ENCODE measurements at places on chromosomes 1 and 21.
A peak's percentile ranks its signal among the peaks of the same experiment; 100 is the strongest.

GRCh38 chr1:152021569-152021968 lies 15.2 kb downstream of the S100A11 start:
- DNase-seq: no peak

DNA sequence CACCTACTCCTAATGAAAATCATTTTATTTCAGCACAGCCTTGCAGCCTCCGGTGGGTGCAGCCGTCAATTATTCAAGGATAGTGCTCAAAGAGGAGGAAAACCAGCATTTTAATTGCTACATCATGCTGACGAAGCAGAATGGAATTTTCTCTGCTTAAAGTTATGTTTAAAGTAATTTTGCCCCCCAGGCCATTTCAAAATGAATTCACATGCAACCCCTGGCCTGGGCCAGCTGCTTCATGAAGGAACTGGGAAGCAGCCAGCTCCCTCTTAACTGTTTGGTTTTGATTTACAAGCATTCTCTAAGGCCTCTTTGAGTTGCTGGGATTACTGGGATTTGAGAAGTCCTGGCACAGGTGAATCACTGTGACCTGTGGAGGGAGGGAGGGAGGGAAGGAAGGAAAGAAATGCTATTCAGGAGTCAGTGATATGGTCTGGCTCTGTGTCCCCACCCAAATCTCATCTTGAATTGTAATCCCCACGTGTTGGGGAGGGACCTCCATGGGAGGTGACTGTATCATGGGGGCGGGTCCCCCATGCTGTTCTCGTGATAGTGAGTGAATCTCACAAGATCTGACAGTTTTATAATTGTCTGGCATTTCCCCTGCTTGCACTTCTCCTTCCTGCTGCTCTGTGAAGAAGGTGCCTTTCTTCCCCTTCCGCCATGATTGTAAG lies 66.0 kb downstream of the PGBD5 start:
- DNase-seq: no peak

- DNase-seq: no peak
Observed at GRCh38 chr1:204323887-204324286, 35.8 kb downstream of the PLEKHA6 start.

DNA sequence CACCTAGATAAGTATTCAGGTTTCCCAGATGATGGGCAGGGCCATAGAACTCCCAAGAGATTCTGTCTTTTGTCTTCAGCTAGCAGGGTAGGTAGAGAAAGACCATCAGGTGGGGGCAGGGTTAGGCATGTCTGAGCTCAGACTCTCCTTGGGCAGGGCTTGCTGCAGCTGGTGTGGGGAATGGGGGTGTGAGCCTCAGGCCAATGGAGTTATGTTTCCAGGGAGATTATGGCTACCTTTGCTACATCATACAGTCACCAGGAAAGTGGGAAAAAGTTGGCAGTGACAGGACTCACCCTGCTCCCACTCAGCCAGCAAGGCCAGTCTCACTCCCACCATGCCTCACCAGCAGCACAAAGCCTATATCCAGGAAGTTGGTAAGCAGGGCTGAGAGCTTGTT lies 77.8 kb downstream of the DRAM2 start:
- DNase-seq: no peak

DNA sequence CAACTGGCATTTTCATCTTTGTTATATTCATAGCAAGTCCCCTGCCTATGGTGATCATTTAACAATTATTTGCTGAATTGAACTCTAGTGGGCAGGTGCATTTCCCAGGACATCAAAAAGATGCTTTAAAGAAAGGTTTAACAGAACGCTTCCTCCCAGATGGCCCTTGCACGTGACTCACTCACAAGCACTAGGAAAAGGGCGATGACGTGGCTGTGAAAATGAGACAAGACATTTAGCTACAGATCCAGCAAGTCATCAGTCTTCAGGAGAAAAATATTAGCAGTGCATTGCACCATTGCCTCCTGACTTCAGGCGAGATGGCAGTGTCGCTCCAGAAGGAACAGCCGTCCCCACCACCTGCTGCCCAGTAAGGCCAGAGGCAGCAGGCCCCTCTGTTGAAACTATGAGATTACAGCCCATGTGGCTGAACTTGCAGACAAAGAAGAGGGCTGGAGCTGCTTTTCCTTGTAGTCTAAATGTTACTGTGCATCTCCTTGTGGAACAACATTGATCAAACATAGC lies 37.2 kb downstream of the DSCAM start:
- no peak for DNase-seq

DNA sequence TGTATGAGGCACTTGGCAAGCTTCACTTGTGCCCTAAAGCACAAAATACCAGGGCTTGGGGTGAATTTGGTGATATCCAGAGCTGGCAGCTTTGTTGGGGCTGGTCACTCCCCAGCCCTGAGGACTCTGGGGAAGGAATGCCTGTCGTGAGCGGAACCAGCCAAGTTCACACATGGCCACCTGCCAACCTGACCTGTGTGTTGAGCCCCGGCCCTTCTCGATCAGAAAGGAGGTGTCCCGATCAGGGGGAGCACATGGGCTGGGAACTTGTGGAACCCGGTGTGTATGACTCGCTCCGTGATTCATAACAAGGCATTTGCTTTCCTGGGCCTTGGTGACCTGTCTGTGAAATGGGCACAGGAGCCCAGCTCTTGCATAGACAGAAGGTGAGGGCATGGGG lies 43.1 kb downstream of the AGPAT3 start:
- DNase-seq: no peak

- no peak for DNase-seq
Observed at GRCh38 chr1:184208622-184209021, 157.1 kb downstream of the TSEN15 start.

- no peak for DNase-seq
Observed at GRCh38 chr1:86205741-86206140, 49.2 kb upstream of the COL24A1 start.

- no peak for DNase-seq
Observed at GRCh38 chr1:80217377-80217986, 1211.0 kb upstream of the ADGRL4 start.

- no peak for DNase-seq
Observed at GRCh38 chr1:235913311-235913710, 46.6 kb upstream of the LYST start.

DNA sequence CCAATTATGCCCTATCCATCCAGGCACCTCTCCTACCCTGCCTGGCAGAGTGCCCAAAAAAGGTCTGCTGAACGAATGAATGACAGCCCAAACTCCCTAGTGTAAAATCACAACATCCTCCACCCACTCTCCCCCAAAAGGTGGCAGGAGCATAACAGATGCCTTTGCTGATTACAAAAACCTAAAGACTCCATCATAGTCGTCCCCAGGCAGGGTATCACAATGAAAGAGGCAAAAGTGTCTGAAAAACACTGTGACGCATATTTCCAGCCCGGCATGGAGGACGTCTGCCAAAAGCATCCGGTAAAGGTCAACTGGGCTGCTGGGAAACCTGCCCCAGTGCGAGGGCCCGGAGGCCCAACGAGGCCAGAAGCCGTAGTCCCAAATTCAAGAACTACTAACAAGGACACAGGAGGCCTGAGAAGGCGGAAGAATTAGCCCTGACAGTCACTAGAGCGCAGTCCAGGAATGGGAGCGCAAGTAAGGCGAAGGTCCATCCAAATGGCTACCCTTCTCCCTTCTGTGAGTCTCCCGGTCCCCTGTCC lies 576 bp downstream of the SMIM12 start:
- DNase-seq: no peak

DNA sequence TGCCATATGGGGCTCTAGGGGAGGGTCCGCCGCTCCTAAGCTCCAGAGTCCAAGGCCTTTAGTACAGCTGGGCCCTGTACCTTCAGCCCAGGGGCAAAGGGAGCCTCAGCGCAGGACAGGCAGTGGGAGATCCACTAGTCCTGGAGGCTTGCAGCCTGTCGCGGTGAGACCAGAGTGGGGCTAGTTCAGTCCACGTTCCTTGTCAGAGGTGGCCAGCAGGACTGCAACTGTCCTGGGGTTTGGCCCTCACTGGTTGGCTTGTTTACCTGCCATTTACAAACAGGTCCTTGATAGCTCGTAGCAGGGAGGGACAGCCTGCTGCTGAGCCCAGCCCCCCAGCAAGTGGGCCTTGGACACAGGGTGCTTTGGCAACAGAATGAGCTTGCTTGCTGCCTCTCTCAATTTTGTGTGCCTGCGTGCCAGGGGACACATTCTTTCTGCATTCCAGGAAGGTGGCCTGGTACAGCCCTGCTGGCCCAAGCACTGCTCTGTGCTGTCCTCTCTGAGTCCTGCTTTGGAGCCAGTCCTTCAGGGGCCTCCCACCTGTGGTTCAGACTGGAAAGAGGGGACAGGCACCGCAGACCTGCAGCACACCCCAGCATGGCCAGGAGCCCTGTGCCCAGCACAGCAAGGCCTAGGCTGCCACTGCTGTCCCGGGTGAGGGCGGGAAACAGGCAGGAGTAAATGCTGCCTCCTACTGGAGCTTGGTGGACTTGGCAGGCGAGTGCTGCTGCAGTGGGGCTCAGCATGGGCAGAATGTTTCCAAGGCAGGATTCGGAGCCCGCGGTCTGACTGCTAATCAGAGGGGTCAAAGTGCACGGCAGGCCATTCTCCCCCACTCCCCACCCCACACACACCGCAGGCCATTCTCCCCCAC lies 15.2 kb downstream of the H6PD start:
- no peak for DNase-seq

- DNase-seq: no peak
Observed at GRCh38 chr1:198340139-198340538, 183.3 kb downstream of the NEK7 start.

DNA sequence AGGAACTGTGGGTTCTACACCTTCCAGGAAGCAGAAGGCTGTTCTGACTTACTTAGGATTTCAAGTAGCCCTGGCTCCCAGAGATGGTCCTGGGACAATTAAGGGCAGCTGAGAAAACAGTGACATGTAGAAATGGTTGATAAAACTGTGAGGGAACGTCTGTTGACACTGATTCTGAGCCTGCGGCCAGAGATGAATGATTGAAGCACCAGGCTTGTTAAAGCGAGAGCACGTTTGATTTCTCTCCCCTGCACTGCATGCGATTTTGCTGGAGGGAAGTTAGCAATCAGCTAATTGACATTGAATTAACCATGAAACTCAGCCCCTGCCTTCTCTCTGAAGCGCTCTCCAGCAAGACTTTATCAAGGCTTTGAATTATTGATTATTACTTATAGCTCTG lies 29.9 kb upstream of the POU3F1 start:
- DNase-seq: no peak

GRCh38 chr1:11639372-11639771 lies 14.9 kb downstream of the FBXO2 start:
- no peak for DNase-seq

- no peak for DNase-seq
Observed at GRCh38 chr1:155890251-155890650, 20.9 kb downstream of the RIT1 start.

GRCh38 chr1:243727503-243728203 lies 122.4 kb downstream of the AKT3 start:
- DNase-seq: no peak

DNA sequence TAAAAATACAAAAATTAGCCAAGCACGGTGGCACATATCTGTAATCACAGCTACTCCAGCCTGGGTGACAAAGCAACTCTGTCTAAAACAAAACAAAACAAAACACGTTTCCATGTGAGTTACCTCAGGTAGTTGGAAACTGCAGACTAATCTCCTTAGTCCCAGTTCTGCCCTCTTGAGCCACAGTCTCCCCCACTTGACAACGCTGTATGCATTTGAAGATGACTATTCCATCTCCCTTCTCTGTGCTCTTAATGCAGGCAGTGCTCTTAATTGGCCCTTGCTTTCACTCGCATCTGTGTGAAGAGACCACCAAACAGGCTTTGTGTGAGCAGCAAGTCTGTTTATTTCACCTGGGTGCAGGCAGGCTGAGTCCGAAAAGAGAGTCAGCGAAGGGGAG lies 19.6 kb upstream of the DHCR24 start:
- no peak for DNase-seq

GRCh38 chr1:73029571-73029970 lies 747.2 kb upstream of the NEGR1 start:
- no peak for DNase-seq

GRCh38 chr1:32104127-32104526 lies 3.7 kb upstream of the KPNA6 start:
- no peak for DNase-seq

GRCh38 chr1:15046487-15047165 lies 106.9 kb upstream of the TMEM51 start:
- peak; percentile 22 for DNase-seq

- DNase-seq: no peak
Observed at GRCh38 chr1:35883635-35884101, 659 bp downstream of the AGO1 start.

- DNase-seq: no peak
Observed at GRCh38 chr1:236543065-236543669, 19.4 kb downstream of the LGALS8 start.

DNA sequence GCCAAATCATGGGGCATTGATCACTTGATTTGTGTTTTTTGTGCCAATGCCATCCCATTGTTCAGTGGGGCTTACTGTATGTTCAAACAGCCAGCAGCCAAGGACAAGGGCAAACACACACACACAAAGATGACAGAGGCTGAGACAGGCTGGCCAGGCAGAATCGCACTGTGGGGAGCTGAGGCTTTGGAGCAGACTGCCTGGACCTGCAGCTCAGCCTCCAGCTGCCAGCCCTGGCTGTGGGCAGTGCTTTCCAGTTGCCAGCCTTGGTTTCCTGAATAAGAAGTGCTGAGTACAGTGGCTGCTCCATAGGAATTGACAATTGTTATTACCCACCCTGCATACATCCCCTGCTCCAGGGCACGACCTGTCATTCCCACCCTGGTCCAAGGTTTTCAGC lies 16.9 kb upstream of the PCP4 start:
- DNase-seq: no peak

DNA sequence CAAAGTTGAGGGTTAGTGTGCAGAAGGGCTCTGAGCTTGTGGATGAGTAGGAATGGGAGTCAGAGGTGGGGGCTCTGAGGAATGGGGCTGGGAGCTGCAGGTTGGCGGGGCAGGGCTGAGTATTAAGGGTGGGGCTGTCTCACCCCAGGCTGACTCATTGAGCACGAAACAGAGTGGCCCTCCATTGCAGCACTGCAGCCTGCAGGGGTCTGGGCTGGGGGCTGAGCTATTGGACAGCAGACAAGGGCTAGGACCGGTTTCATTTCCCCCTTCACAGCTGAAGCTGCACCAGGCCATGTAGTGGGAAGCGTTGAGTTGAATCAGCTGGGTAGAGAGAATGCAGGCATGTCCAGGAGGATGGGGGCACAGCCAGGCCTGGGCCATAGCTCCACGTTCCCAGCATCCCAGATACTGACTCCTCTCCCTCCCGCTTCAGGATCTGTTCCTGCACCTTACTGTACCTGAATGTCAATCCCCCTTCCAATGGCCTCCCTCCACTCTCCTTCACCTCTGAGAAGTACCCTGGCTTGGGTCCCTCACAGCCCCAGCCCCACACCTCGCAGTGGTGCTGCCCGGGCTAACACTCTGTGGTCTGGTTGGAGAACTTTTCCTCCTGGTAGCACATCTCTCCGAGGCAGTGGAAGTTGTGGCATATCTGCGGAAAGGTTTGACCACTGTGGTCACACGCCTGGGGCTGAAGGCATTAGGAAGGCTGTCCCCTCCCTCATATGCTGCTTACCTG lies 4.4 kb upstream of the INPP5B start:
- DNase-seq: no peak

- no peak for DNase-seq
Observed at GRCh38 chr1:55055951-55056631, 16.7 kb downstream of the PCSK9 start.
